ENCODE measurements at places on chromosomes 1 and 21.

GRCh38 chr1:182348961-182349747 is 42.4 kb downstream of the GLUL start:
- DNase-seq = no peak

DNA sequence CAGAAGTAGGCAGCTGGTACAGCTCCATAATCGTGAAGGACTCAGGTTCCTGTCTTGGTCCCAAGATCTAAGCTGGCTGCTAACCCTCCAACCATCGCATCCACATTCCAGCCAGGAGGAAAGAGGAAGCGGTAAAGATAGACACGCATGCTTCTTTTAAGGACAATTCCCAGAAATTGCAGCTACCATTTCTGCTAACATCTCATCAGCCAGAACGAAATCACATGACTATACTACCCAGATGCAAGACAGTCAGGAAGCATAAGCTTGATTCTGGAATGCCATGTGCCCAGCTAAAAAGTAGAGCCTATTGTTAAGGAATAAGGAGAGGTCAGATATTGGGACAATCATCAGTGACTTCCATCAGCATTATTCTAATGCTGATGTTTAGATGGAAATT is 110.4 kb downstream of the EPHB2 start:
- no peak for DNase-seq

GRCh38 chr1:88800382-88801051 is 90.8 kb downstream of the GTF2B start:
- no peak for DNase-seq

DNA sequence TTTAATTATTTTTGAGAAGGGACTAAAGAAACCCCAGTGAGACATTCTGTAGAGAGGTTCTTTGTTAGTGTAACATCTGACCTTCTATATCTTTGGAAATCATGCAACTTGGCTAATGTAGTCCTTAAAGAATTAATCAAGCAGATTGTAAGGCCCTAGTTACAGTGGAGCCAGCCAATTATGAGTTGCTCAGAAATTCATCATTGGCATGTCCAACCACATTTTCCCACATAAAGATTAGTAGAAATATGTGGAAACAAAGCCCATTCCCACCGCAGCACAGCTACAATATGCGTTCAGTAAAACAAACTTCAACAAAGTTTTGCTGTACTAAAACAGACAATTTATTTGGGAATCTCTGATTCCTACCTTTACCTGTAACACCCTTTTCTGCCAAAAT is 27.8 kb downstream of the WNT2B start:
- DNase-seq = no peak

DNA sequence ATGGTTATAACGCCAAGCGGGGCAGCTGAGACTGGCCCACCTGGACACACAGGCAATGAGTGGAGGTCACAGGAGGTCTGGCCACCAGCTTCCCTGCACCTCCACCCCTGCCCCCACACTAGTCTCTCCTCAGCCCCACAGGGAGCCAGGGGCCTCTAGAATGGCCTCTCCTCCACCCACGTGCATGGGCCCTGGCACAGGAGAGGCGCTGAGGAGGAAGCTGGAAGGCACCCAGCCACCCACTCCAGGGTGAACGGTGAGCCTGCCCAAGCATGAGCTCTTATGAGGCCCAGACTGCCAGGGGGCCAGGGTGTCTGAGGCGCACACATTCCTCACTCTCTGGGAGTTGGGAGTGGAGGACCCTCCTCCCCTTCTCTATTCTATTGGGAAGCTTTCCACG is 22.2 kb downstream of the LRP8 start:
- no peak for DNase-seq

GRCh38 chr1:240790856-240791255 is 178.9 kb upstream of the GREM2 start:
- no peak for DNase-seq

Measured in NCI-H748 treated with DMSO at 0.1 percent for 48 hours (cell line).